Mammary epithelial cell (primary cell): ENCODE measurements at places on chromosomes 3 and 15. TPM values are rescaled to one million over a fixed set of nuclear protein-coding genes. Genes with fewer than 3 reads are reported as not detected.

TRH gene
- not detected for total RNA-seq

TRIM42 gene
- total RNA-seq = not detected

MYRIP gene
- 0.17 TPM for total RNA-seq

ROBO2 gene
- total RNA-seq = not detected in 2 replicates

SNX33 gene
- 28.2 TPM for total RNA-seq

CLDN18 gene
- not detected in 2 replicates for total RNA-seq

FGD5 gene
- not detected in 2 replicates for total RNA-seq

ZNF592 gene
- 19.5 and 21.4 TPM in 2 replicates for total RNA-seq

STAC gene
- 25.3 TPM for total RNA-seq

RAB8B gene
- 36.3 TPM for total RNA-seq

SLC22A13 gene
- total RNA-seq = 2.5 and 3.4 TPM in 2 replicates

SAXO2 gene
- 4.2 TPM for total RNA-seq

WDR49 gene
- total RNA-seq = 0.67 TPM

CDAN1 gene
- total RNA-seq = 9.3 and 15.0 TPM in 2 replicates

ZMYND10 gene
- total RNA-seq = 0.33 TPM

CHSY1 gene
- 25.0 and 37.9 TPM in 2 replicates for total RNA-seq

OXNAD1 gene
- 13.7 and 18.3 TPM in 2 replicates for total RNA-seq

ZKSCAN7 gene
- 1.7 and 4.2 TPM in 2 replicates for total RNA-seq
